Amniotic stem cell (primary cell): ENCODE measurements at places on chromosomes 2 and 18.

DNA sequence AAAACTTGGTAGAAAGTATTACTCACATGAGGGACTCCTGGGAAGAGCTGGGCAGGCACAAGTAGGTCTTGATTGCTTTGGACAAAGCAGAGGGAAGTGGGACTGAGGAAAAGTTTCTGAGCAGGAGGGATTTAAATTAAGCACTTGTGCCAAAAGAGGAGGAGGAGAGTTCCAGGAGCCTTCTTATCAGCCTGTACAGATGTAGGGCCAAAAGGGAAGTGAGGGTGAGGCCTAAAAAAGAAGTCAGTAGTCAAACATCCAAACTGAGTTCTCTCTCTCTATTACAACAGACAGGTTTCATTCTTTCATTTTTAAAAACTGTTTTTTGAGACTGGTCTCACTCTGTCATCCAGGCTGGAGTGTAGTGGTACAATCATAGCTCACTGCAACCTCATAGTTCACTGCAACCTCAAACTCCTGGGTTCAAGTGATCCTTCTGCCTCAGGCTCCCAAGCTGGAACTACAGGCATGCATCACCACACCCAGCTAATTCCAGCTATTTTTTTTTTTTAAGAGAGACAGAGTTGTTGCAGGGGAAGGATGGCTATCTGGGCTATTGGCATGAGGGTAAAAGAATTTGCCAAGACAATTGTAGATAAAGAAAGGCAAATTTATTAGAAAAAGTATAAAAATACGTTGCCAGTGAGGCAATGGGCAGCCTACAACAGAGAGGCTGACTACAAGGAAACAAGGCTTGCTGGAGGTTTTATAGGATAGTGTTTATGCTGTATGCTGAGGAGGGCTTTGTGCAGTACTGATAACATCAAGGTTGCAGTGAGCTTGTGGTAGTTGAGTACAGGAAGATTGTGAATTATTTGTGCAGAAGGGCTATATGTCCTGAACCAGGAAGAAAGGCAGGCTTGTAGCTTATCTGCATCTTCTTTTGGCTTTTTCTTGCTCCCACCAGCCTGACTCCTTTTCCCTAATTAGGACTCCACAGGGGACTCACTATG lies 29.0 kb downstream of the CFAP210 start:
- no peak for DNase-seq

DNA sequence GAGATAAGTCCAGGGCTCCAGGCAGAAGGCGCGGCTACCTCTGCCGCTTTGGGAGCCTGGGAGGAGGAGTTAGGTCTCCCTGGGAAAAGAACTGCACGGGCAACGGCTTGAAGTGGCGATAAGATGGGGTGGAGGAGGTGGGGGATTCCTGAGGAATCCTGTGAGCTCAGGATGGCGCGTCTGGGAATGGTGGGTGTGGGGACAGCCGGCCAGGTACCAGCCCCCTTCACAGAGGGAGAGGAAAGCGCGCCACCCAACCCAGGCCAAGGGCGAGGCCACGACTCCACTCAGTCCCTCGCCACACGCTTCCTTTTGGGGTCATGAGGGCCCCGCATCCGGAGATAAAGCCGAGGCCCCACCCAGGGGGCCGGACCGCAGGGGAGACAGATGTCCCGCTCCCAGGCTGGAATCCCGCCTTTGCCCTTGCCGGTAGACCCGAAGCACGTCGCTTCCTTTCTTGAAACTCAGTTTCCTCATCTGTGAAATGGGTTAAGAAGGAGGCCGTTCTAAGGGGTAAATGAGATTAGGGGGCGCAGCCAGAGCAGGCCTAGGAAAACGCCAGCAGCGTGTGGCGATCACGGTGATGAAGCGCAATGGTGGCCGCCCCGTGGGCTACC lies 1.7 kb upstream of the CTDSP1 start:
- DNase-seq = peak; percentile 53

DNA sequence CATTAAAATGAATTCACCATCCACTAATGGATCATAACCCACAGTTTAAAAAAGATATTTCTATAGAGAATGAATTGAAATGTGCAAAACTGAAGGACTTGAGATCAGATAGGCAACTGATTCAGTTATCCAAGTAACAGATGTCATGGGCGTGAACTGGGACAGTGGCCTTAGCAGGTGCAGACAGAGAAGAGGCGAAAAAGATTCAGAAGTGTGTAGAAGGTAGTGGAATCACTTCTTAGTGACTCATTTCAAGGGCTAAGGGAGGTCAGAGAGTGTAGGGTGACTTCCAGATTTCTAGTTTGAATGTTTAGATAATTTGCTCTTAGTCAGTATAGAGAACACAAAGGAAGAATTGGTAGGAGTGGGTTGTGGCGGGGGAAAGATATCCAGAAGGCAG lies 79.7 kb downstream of the EHBP1 start:
- no peak for DNase-seq

GRCh38 chr2:46329803-46330775 lies 32.9 kb downstream of the EPAS1 start:
- peak; percentile 67 for DNase-seq

- DNase-seq = no peak
These were observed 87.4 kb upstream of the CAPN13 start for GRCh38 chr2:30894498-30895119.

DNA sequence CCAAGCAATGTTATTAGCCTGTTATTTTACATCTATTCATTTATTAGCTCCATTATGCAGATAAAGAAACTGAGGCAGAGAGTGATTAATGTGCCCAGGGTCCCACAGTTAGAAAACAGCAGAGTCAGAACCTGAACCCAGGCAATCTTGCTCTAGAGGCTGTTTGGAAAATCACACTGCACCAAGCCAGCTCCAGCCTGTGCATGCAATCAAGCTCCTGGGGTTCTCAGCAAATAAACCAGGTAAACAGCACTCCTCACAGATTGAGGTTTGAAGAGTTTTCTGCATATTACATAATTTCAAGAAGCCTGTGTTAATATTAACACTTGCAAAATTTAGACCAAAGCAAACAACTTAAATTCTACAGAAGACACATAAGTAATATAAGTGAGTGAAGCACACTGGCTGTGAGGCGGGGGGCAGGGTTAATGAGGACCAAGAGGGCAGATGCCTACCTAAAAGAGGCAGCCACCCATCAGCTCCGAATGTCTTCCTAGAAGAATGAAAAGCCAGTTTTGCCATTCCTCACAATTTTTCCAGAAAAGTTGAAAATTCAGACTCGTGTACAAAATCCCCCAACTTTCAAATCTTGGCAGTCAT lies 35.4 kb downstream of the CACNB4 start:
- DNase-seq = no peak

GRCh38 chr2:9767656-9768281 lies 75.5 kb upstream of the TAF1B start:
- no peak for DNase-seq

- no peak for DNase-seq
These were observed 950.8 kb upstream of the SLC39A10 start for GRCh38 chr2:194706179-194706578.

- no peak for DNase-seq
These were observed 405.0 kb downstream of the XIRP2 start for GRCh38 chr2:167293172-167293781.

DNA sequence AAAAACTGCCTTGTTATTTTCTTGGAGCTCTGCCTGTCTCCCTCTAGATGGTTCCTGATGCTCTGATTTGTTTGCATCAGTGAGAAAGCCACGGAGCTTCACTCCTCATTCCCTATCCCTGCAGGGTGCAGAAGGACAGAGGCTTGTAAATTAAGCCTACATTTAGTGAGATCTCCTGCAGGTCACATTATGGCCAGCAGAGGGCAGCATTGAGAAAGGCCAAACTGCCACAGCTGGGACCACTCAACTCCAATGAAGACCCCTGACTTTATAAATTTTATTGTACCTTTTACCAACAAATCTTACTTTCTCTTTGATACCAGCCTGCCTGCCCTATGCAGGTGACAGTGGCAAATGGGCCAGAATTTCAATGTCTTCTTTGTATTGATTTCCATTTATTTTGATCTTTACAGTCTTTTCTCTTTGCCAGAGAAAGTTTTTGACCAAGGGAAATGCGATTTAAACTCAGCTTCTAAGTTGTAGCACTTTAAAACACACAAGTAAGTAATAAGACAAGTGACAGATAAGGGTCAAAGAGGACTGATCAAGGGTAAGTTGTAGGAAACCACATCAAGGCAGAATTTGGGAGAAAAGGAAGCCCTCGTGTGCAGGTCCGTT lies 1029.1 kb upstream of the KLHL29 start:
- no peak for DNase-seq

DNA sequence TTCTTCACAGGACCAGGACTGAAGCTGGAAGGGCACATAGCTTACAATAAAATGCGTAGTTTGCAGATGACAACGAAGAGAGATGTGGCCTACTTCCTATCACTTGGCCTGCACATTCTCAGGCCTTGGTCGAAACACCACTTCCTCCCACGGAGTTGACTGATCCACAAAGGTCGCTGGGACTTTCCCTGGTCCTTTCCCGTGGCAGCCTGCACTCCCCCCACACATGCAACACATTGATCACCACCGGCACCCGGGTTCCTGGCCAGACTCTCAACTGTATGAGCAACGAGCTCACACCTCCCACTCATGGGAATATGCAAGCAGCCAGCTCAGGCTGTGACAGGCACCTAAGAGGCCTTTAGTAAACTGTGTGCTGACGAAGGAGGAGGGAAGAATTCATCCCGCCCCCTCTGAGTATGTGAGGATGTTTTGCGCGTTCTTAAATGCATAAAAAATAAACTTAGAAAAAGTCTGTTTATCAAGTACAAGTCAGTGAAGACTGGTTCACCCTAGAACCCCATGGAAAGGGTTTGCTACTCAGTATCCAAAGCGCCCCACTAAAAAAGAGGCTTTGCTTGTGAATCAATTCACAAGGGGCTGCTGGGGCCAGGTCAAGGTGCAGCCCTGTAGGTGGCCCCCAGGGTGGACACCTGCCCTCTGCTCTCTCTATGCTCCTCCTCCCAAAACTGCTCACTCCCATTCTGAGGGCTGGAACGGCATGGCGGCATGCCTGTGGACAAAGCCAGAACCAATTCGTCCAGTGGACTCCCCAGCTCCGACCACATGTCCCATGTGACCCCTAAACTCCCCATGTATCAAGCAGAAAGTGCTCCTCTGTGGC lies 154.3 kb downstream of the EIPR1 start:
- no peak for DNase-seq

GRCh38 chr2:8094526-8094925 lies 587.3 kb upstream of the ID2 start:
- DNase-seq = no peak

DNA sequence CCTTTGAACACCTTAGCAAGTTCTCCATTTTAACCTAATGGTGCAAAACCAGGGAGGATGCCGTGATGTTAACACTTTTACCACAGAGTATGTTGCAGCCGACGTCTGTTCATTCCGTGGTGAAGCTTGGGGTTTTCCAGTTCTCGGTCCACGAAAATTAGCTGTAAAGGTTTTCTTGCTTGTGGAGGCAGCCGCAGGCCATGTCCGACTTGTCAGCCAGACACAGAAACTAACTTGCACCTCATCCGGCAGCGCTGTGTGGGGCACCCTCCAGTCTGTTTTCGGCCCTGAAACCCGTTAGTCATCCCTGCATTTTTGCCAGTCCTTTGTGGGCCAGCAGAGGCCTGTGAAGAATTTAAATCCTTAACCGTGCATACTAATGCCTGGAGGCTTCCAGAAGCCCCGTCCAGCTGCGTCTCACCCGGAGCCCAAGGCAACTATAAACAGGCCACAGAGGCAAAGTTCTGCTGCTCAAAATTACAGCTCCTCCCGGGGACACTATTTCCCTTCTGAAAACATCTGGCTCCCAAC lies 70.6 kb downstream of the SH3YL1 start:
- no peak for DNase-seq

- no peak for DNase-seq
These were observed 187.7 kb downstream of the EIPR1 start for GRCh38 chr2:3189961-3190360.

DNA sequence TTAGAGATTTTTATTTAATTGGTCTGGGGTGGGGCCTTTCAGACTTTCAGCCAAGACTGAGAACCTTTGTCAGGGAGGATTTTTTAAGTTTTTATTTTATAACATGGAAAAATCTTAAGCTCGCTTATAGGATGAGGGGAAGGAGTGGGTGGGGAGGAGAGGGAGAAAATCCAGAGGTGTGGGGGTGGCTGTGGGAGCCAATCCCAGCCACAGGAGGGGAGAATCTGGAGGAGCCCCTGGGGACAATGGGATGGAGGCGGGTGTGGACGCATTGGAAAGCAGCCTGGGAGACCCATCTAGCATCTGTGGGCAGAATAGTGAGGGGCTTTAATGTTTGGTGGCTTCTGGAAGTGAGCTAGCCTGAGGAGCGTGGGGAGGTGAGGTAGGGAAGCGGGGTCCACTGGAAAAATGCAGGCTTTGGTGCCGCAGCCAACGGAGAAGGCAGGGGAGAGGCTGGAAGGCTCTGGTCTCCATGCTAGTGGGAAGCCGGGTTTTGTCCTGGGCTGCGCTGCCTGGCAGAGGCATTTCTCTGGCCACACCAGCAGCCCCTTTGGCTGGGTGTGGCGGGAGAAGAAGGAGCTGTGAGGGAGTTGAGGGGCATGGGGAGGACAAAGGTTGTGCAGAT lies 11.5 kb upstream of the INPP5D start:
- no peak for DNase-seq

- no peak for DNase-seq
These were observed 152.7 kb downstream of the SUCLG1 start for GRCh38 chr2:84306361-84306760.

GRCh38 chr2:145095641-145096435 lies 575.9 kb upstream of the ZEB2 start:
- DNase-seq = no peak

- no peak for DNase-seq
These were observed 38.8 kb downstream of the GALM start for GRCh38 chr2:38704664-38705063.

DNA sequence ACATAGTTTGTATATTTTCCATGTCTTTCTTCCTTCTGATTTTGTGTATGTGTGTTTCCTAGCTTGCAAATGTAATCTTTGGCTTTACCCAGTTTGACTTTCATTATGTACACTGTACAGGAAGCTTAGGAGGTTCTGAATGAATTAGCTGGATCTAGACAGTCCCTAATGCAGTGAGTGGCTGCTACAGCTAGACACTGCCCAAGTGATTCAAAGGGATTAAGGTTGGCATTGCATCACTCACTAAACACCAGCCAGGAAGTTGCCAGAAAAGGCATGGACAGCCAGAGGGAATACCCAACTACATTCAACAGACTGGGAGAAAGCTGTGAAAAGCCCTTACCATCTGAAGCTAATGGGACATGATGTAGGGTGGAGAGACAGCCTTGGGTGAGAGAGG lies 316.0 kb upstream of the MEX3C start:
- no peak for DNase-seq

GRCh38 chr2:143473820-143474219 lies 344.6 kb downstream of the ARHGAP15 start:
- no peak for DNase-seq
